ENCODE measurements at places on chromosomes 4 and X.

GRCh38 chr4:24856586-24856985, 56.3 kb downstream of the CCDC149 start:
- no peak for DNase-seq

DNA sequence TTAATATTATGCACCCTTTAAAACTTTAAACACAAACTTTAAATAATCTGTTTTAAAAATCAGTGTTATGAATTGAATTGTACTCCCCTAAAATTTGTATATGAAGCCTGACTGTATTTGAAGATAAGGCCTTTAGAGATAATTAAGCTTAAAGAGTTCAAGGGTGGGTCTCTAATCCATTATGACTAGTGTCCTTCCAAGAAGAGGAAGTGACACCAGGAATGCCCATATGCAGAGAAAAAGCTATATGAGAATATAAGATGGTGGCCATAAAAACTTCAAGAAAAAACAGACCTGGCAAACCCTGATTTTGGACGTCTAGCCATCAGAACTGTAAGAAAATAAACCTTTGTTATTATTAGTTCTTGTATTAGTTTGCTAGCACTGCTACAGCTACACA, 29.0 kb downstream of the UGT2A2 start:
- no peak for DNase-seq

GRCh38 chrX:96835660-96836289, 47.9 kb upstream of the RPA4 start:
- no peak for DNase-seq

DNA sequence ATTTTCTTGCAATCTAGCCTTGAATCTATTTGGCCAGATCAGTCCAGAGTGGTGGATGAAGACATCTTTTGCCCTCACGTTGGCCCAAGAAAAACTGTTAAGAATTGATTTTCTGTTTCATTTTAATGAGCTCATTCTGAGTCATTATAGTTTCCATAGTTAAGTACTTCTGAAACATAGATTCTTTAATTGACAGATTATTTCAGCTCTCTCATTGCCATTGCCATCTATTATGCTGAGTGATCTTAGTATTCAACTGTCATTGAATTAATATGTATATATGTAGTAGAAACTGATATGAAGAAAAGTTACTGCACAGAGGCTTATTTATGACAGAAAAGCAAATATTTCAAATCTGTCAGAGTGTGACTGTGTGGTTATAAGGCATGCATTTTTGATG, 45.5 kb upstream of the PPP1R2C start:
- DNase-seq = no peak

DNA sequence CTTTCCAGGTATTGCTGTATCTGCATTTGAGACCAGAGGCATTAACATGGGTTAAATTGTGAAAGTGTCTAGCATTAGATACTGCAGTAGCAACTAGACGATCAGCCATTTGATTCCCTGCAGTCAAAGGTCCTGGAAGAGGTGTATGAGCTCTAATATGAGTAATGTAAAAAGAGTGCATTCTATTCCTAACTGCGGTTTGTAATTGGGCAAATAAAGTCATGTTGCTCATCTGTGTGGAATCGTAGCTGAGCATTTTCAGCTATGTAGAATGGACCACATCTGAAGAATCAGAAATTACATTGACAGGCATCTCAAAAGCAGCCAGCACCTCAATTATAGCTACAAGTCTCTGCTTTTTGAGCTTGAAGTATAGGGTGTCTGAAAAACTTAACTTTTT, 157.6 kb downstream of the ZNF518B start:
- no peak for DNase-seq

- no peak for DNase-seq
These were observed 96.8 kb upstream of the GRIA3 start for GRCh38 chrX:123087326-123087725.

GRCh38 chr4:8077181-8078108, 81.2 kb downstream of the ABLIM2 start:
- no peak for DNase-seq

DNA sequence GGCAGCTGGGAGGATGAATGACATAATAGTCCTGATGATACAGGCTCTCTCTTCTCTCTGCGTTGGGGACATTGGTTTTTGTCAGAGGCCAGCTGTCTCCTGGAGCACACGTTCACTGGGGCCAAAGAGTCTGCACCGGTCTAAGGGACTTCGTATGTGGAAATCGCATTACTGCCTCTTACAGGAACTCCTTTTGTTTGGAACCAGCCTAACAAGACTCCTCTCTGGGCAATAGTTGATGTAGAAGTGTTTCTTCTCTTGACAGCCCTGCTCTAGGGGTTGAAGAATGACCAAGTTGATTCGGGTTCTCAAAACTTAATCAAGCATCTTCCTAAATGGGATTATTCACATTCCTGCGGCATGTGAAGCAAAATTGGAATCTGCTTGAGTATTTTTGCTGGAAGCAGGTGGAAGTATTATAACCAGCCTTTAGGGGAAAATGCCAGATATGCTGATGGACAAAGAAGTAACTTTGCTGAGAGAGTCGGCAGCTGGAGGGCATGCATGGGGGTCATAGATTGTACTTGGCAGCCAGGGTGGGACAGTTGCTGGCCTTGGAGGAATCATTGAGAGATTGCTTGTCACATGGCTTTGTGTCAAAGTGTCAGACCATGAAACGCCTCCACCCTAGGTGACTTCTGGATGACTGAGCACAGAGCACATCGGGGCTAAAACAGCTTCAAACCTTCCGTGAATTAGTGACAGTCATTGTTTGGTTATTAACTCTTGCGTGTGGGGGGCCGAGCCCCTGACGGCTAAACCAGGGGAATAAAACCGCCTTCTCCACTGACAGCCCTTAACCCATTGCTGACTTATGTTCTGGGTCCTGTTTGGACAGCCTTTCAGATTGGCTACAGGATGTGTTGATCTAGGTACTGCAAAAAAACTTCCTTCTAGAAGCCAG, 34.4 kb upstream of the SLC34A2 start:
- DNase-seq = no peak

DNA sequence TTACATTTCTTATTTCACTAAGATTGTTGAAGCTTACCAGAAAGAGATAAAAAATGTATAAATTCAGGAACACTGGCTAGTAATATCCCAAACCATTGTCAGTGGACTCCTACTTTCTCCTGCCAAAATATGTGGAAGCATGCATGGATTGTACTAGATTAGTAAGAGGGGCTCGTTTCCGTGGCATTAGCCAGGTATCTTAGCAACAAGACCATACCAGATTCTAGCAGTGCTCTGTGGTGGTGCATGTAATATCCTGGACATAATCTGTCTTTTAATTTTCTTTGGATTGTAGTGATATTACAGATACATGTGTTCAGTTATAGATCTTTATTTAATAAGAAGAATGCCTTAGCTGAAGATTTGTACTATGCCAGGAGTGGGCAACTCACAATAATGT, 371.9 kb upstream of the PITX2 start:
- no peak for DNase-seq

- no peak for DNase-seq
These were observed 3.5 kb downstream of the SH3KBP1 start for GRCh38 chrX:19883878-19884277.

- DNase-seq = no peak
These were observed 326.8 kb downstream of the BMPR1B start for GRCh38 chr4:95084584-95084983.

GRCh38 chr4:86908251-86908657, 16.0 kb upstream of the C4orf36 start:
- DNase-seq = no peak

Measured in nucleus accumbens (tissue), 56 donors.